ENCODE measurements at places on chromosomes 7 and 10. TPM values are rescaled to one million over a fixed set of nuclear protein-coding genes. Genes with fewer than 3 reads are reported as not detected.

DNA sequence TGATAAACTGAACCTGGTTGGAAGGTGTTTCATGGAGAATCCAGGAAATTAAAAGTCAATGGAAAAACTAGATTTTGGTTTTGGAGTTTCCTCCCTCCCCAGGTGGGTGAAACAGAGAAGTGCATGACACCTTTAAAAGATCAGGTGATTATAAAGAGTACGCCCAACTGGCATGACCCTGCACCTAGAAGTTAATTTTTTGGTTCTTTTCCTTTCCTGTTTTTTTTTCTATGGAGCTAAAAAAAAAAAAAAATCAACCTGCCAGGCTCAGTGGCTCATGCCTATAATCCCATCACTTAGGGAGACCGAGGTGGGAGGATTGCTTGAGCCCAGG lies 7.9 kb downstream of the GJD4 start:
- DNase-seq: no peak

DNA sequence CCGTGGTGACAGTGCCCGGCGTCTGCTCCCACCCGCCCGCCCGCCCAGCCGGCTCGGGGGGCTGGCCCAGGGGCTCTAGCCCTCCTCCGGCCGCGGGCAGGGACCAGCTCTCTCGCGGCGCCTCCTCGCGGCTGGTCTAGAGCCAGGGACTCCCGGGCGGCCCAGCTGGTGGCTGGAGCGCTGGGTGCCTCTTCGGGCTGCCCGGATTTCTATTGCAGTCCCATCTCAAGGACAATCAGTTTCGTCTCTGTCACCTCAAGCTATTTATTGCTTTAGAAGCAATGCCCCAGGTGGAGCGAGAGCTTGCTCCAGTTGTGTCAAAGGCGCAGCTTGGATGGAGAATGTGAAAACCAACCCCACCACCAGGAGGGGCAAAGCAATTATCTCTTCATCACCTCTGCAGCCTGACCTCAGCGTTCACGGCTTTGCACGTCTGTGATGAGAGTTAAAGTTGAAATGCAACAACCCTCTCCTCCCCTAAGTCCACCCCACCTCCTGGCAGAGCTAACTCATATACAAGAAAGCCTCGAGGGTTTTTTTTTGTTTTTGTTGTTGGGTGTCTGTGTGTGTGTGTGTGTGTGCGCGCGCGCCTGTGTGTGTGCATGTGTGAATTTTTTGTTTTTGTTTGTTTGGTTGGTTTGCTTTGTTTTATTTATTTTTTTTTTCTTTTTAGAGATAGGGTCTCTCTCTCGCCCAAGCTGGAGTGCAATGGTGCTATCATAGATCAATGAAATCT lies at the start of gene ITGA8:
Gene ITGA8 (minus strand): TSS at position 24 of the 736 bp plus-strand sequence. CDS start 151 bp downstream, outside the sequence.
- DNase-seq: no peak

GRCh38 chr7:141550386-141551093 lies 670 bp upstream of the AGK start:
- no peak for DNase-seq

DNA sequence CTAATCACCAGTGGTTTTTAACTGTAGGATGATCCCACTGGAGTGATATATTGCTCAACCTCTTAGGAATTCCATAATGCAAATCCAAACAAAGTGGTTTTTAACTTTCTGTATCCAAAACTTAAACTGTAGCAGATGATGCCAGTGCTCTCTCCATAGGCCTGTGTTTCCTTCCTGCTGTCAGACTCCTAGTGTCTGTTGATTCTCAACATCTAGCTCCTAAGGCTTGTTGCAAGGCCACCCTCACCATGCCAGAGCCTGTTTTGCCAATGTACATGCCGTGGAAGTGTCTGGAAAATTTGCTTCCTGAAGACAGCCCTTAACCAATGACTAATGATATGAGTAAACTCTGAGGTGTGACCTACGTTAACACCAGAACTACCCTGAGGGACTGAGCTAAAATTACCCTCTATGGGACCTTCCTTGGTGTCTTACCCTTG lies 39.3 kb downstream of the C1GALT1 start:
- DNase-seq: no peak

DNA sequence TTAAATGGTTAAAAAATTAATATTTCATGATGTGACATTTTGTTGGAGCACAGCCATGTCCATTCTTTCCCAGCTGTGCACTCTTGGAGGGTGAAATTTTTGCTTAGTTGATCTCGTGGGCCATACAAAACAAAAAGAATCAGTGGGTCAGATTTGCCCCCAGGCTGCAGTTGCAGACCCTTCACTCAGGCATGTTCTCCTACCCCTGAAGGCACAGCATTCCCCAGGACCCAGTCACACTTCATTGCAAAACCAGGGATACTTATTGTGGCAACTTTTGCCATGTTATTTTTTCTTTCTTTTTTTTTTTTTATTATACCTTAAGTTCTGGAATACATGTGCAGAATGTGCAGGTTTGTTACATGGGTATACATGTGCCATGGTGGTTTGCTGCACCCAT lies 6.0 kb downstream of the TAS2R40 start:
- DNase-seq: no peak

GRCh38 chr7:92652536-92652935 lies 62.3 kb upstream of the FAM133B start:
- DNase-seq: no peak

DNA sequence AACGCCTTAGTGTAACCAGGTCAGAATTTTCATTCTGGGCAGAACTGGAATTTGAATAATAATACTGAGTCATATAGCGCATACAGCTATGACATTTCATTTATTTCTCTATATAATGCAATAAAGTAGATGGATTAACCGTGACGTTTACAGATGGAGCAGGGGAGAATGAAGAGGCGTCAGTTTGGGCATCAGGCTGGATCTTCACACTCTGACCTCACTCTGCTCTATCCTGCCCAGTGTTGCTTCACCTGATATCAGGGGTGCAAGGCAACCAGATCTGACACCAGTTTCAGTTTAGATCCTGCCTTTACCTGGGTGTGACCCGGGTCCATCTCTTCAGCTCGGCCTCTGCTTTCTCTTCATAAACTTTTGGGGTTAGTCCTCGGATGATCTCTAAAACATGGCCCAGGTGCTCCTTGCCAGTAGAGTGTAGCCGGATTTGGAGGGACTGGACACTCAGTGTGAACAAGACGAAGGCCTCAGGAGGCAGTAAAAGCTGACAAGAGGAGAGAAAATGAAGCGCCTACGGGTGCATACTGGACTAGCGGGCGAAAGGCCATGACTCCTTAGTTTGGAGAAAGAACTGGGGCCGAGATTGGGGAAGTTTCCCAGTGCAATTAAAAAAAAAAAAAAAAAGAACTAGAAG lies 1.4 kb upstream of the ZYX start:
- DNase-seq: no peak

- DNase-seq: no peak
Observed at GRCh38 chr7:30708983-30709382, 26.7 kb upstream of the CRHR2 start.

DNA sequence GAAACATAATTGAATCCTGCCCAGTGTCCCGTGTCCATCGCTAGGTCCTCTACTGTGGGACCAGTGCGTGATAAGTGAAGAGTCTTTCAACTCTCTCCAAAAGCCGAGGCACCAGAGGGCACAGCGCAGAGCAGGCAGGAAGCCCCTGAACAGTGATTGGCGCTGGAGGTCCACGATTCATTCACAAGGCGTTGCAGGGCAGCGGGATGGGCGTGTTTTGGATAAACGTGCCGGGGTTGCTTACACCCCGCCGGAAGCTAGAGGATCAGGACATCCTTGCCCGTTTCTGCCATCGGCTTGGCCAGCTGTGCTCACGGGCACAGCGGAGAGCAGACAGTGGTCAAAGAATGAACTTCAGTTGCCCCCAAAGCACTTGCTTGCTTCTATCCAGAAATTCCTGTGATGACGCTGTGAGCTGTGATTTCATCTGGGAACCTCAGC lies 86.0 kb upstream of the PFKP start:
- no peak for DNase-seq

GRCh38 chr10:123287594-123288247 lies 133.5 kb downstream of the BUB3 start:
- no peak for DNase-seq

GRCh38 chr10:71288461-71288860 lies 30.6 kb upstream of the SLC29A3 start:
- no peak for DNase-seq

The DYNC1I1 gene
- total RNA-seq: 0.32 TPM

The KEL gene
- total RNA-seq: 1.7 TPM

The GOLGA7B gene
- total RNA-seq: not detected
